Left renal pelvis (tissue), 4 donors: ENCODE measurements at places on chromosomes 2 and 18.

DNA sequence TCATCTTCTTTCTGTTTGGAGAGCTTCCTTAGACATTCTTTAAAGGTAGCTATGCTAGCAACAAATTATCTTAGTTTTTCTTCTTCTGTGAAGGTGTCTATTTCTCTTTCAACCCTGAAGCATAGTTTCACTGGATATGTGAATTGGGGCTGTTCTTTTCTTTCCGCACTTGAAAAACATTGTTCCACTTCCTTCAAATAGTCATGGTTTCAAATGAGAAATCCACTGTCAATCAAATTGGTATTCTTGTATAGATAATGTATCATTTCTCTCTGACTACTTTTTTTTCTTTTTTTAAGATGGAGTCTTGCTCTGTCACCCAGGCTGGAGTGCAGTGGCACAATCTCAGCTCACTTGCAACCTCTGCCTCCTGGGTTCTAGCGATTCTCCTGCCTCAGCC, 254.0 kb downstream of the ANAPC1 start:
- no peak for DNase-seq

GRCh38 chr2:176111309-176111663, 4.2 kb downstream of the HOXD11 start:
- no peak for DNase-seq

- DNase-seq: no peak
Observed at GRCh38 chr2:85457877-85458316, 39.4 kb downstream of the SH2D6 start.

DNA sequence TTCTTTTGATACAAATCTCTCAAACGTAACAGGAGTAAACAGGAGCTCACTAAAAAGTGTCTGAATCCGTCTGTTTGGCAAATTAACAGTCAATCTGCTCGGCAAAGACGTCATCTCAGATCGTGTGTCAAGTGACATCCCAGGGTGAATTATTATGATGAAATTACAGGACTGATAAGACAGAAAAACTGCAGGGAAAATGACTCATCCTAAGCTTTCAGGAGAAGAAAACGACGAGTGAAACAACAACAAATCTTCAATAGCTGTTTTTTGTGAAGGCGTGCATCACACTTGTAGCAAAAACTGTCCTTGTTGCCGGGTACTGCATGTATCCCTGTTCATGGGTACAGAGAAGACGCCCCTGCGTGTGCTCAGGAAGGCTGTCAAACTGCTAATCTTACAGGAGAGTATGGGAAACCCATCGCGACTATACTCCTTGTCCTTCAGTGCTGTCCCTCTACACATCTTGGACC, 24.9 kb downstream of the EPB41L3 start:
- no peak for DNase-seq

DNA sequence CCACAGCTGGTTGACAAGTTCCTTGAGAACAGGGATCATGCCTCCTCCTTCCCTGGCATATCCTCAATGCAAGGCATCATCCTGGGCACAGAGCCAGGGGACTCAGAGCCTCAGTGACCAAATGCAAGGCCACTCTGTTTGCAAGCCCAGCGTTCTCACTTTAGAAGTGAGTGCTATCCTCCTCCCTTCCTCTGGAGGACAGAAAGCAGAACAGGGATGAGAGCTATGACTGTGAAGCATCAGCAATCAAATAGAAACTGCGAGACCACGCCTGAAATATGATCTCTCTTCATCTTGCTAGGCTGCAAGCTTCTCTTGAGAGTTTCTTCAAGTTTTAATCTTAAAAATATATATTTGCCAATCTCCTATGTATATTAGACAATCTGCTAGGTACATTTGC, 119.8 kb downstream of the LRATD1 start:
- DNase-seq: no peak

DNA sequence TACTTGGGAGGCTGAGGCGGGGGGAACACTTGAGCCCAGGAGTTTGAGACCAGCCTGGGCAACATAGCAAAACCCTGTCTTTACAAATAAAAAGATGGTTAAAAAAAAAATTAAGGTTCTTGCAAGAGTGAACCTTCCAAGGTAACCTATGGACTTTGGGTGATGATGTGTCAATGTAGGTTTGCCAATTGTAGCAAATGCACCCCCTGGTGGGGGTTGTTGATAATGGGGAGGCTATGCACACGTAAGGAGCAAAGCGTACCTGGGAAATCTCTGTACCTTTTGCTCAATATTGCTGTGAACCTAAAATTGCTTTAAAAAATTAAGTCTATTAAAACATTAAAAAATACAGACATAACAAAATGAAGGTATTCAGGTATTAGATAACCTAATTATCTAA, 70.4 kb downstream of the CWC22 start:
- no peak for DNase-seq

DNA sequence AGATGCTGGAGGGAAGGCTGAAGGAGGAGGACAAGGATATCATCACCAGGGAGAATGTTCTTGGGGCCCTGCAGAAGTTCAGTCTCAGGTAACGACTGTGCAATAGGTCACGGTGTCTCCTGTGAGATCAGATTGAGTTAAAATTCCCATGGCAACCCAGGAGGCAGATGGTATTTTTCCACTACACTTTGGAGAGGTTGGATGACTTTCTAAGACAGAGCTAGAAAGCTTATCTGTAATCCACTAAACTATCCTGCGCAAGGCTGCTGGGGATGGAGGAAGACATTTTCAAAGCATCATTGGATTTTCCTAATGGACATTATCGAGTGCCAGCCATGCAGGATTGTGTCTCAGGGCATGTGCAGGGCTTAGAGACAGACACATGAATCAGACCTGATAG, 74.6 kb downstream of the ARMC9 start:
- no peak for DNase-seq

GRCh38 chr2:6932828-6933227, 15.6 kb downstream of the RNF144A start:
- DNase-seq: no peak

GRCh38 chr2:210667711-210668110, 111.3 kb downstream of the CPS1 start:
- no peak for DNase-seq

GRCh38 chr2:128533101-128533500, 214.4 kb upstream of the HS6ST1 start:
- no peak for DNase-seq

- DNase-seq: no peak
Observed at GRCh38 chr2:134823832-134824231, 14.6 kb upstream of the ACMSD start.

GRCh38 chr2:174634130-174635014, 36.8 kb upstream of the WIPF1 start:
- DNase-seq: no peak

- DNase-seq: no peak
Observed at GRCh38 chr2:72097276-72097675, 50.4 kb downstream of the CYP26B1 start.

GRCh38 chr2:105784589-105784988, 39.9 kb downstream of the NCK2 start:
- DNase-seq: no peak

DNA sequence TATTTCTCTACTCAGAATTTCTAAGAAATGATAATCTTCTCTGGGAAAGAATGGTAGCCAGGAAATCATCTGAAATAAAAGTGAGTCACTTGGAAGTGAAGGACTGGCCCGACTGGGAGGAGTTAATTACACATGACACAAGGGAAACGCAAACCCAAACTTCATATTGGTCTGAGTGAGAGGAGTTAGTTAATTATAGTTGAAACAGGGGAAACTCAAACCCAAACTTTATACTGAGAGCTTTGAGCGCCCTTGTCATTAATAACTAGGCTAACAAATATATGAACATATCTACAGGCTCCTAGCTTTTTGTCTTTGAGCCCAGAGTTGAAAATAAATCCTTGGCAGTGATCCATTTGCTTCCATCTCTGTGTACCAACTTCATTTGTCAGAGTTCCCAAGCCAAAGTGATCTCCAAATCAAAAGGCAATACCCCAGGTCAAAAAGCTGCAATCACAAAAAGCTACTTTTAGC, 187.8 kb upstream of the COL3A1 start:
- no peak for DNase-seq

GRCh38 chr2:41364842-41365241, 683.0 kb upstream of the PKDCC start:
- DNase-seq: no peak

GRCh38 chr2:73561422-73561821, 80.8 kb downstream of the NAT8 start:
- no peak for DNase-seq

- no peak for DNase-seq
Observed at GRCh38 chr18:63247926-63248325, 71.6 kb downstream of the BCL2 start.

DNA sequence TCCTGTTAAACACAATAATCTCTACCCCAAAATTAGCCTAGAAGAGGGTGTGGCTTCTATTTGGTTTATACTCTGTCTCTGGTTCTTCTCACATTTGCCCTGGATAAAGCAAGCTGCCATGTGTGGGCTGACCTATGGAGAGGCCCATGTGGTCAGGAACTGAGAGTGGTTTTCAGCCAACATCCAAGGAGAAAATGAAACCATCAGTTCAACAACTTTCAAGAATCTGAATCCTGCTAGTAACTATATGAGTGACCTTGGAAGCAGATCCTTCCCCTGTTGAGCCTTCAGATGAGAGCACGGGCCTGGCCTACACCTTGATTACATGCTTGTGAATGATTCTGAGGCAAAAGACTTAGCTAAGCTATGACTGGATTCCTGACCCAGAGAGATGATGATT, 11.5 kb upstream of the TRIB2 start:
- no peak for DNase-seq

DNA sequence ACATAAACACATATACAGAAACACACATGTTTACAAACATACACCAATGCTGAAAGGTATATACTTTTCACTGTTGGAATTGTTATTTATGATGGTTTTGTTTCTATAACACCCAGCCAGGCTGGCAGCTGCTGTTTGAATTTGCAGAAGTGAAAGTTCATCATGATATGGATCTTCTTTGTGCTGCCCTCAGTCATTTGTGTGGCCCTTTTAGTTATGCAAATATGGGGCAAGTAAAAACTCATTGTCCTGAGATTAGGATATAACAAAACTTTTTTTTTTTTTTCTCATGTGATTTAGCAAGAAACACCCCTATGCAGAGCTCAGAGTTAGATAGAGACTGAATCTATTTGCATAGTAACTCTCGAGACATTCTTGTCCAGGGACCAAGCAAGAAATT, 714.1 kb downstream of the KCNJ3 start:
- no peak for DNase-seq

DNA sequence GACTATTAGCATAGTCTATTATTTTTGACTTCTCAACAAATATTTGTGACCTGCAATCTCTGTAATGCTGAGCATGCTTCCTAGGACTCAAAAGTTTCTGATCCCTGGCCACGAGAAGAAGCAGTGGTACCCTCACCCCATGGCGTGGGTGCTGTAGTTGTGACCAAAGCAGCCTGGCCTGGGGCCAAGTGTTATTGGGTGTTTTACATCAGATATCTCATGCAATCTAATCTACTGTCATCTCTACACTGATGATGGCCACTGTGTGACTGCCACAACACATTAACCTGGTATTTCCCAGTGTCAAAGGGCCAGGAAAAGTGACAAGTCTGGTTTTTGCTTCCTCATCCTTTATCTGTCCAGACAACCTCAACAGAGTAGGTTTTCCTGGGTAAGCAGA, 80.8 kb upstream of the WIPF1 start:
- DNase-seq: no peak

GRCh38 chr2:170313347-170313991, 135.5 kb downstream of the MYO3B start:
- DNase-seq: no peak

DNA sequence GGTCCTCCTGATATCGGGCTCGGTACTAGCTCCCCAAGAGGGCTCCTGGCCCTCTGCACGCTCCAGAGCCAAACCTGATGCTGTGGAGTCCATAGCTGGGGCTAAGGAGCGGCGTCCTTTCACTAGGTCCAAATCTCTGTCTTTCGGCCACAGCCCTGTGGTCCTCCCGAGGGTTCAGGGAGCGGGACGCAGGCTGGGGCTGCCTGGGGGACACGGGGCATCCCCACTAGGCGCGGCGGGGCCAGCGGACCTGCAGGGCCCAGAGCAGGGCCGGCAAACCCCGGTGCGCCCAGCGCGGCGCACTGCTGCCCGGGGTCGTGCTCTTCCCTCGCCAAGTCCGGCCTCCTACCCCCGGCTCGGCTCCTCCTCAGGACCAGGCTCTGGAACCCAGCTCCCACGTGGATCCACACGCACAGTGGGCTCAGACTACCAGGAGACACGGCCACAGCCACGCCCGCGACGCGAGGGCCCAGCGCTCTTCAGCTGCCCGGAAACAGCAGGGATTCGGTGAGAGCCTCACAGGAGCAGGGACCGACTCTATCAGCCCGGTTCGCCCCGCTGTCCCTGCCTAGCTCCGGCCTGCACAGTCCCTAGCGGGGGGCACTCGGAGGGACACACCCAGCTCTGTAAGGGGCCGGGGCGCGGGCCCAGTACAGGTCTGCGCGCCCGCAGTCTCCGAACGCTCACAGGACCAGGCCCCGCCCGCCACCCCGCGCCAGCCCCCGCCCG, 593 bp downstream of the ZNF514 start:
- DNase-seq: no peak

DNA sequence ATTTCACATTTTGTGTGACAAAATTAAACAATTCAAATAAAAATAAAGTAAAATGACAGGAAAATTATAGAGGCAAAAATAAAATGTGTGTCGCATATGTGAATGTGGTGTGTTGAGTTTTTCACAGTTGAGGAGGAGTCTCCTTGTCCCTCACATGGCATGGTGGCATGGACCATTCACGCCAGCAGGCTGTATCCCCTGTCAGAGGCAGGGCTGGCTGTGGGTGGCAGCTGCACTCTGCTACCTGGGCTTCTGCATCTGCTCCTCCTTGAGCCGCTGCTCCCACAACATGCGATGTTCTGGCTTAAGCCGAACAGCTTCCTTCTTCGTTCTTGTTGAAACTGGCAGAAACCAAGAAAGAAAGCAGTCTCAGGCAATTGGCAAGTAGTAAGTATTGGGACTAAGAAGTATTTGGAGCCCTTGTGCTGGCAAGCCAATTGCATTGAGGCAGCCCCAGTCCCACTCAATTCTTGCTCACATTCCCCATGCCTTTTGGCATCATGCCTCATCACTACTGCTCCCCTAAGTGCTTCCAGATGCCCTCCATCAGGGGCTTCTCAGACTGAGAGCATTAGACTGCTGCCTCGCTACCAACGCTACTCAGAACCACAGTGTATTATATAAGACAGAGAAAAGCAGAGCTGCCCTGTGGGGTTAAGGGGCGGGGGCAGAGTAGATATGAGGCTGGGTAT, 177.9 kb upstream of the NABP1 start:
- DNase-seq: no peak

- no peak for DNase-seq
Observed at GRCh38 chr2:201358684-201359083, 1.5 kb upstream of the FLACC1 start.
